ENCODE measurements at places on chromosomes 13 and 19.

DNA sequence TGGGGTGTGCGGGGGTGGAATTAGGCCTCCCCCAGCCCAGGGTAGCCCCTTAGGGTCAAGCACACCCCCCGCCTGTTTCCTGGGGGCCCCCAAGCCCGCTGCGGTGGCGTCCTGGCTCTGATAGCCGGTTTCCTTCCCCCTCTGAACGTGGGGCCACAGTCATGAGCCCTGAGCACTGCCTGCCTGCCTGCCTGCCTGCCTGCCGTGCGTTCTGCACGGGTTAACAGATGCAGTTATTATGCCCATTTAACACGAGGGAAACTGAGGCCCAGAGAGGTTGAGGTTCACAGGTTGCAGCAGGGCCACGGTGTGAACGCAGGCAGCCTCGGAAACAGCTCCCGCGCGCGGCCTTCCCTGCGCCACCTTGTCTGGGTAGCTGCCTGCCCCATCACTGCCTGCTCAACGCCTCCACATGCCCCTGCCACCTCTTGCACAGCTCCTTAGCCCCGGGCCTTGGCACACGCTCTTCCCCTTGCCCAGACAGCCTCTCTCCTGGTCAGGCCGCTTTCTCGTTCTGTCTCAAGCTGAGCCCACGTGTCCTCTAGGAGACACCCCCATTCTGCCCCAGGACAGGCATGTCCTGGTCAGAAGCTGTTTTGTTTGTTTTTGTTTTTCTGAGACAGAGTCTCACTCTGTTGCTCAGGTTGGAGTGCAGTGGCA is 1.2 kb upstream of the GAMT start:
- no peak for DNase-seq

- no peak for DNase-seq
Observed at GRCh38 chr13:111380431-111380830, 60.0 kb downstream of the TEX29 start.

DNA sequence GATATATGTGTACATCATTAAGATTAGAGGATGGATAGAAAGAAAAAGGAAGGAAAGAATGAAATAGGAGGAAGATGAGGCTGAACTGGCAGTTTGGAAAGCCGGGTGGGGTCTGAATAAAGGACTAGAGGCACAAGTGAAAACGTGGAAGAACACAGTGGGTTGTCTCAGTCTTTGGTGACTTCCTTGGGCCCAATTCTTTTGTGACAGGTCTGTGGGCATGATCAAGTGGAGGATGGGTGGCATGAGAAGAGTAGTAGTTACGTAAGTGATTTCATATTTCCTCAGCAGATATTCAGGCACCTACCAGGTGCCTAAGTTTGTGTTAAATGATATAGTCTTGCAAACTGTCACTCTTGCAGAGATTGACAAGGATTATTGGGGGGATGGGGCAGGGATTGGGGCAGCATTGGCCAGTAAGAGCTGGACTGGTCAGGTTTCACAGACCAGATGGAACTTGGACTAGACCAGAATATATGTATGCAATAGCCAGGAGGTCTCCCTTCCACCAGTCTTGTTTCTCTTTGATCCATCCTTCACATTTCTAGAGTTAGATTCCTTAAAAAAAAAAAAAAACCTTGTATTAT is 2.7 kb downstream of the TPP2 start:
- DNase-seq: no peak

DNA sequence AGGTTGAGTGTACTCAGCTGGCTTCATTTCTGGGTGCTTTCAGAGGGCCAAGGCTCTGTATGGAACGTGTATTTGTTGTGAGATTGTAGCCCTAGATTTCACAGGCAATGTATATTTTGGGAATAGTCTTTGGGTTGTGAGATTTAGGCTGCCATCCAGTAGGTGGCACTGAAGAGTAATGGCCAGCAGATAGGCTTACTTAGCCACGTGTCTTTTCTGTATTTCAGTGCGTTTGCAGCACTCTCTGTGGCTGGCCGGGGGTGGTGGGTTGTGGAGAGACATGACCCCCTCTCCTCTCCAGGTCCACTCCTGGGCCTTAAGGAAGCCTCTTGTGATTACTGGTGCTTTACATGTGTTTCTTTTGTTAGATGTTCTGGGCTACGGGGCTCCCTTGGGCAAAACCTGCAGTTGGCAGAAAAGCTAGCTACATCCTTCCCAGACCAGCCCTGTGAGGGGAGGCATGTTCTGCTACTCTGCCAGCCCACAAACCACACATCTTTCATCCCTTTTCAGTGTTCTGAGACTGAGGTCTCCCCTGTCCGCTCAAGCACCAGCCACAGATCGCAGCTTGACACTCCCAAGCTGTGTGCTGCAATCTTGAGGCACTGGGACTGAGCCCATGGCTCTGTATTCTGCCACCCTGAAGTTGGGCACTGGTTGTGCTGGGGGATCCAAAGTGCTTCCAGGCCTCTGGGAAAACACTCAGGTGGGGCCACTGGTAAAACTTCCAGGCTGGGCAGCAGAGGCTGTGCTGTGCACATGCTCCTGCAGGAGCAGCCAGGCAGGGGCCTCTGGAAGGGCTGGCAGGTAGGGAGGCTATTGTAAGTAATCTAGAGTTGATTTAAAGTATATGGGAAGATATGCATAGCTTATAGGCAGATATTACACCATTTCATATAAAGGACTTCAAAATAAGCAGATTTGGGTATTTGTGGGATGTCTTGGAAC is 1096.8 kb upstream of the PCDH20 start:
- DNase-seq: no peak

- DNase-seq: no peak
Observed at GRCh38 chr13:111093136-111093535, 22.0 kb upstream of the ARHGEF7 start.

DNA sequence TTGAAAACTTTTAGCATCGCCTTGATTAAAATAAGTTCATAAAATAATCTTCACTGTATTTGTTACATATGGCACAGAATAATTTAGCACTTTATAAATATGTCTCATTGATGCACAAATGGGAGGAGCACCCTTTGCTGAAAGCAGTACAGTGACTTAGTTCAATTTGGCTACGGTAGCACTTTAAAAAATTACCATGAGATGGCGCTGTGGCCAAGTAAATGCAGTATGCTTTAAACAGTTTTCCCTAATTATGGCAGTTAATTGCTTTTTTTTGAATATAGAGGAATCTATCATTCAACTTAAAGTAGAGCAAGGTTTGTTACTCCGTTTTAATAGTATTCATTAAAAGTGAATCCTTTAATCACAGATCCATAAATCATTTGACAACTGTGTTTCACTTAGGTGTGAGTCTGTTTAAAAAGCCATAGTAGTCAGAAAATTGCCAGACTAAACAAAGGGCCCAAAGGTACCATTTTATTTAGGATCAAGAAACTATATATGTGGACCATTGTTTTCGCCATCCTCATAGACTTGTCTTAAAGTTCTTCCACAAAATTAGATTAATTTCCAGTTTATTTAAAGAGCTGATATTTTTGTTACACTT is 34.7 kb upstream of the ESD start:
- no peak for DNase-seq

DNA sequence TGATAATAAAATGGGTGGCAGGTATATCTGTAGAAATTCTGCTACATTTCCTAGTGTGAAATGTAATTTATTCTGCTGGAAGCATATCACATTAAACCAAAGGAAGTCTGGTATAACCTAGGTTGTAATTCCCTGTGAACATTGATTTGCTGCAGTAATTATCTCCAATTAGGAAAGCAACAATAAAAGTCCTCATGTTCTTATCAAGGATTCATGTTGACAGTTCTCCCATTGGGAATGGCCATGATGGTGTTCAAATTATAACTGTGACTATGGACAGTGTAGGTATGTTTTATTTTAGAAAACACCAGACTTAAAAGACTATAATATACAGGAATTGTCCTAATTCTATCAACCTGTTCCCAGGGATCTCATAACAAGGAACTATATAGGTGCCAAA is 513.5 kb upstream of the MIR17HG start:
- DNase-seq: no peak

DNA sequence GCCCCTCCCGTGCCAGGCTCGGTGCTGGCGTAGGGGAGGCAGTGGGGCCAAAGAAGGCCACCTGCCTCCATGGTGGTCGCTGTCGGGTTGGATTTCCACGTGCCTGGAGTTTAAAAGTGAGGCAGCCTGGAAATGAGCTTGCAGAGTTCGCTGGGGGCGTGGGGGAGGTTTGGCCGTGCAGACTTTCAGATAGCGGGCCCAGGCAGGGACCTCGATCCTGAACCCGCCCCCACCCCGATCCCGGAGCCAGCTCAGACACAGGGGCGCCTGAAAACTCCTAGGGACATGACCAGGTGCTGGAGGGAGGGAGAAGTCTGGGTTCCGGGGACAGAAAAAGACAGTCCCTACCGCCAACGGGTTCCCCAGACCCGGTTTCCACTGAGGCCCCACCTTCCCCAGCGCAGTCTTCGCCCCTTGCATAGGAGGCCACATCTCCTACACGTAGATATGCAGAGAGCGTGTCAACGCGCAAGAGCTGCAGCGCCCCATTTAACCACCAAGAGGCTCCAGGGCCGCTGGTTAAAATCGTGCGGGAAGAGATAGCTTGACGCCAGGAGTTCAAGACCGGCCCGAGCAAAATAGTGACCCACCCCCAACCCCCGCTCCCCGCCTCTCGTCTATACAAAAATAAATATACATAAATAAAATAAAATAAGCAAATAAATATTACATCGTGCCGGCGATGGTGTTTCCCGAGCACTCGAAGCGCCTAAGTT is 8.5 kb downstream of the CCDC8 start:
- DNase-seq: no peak

DNA sequence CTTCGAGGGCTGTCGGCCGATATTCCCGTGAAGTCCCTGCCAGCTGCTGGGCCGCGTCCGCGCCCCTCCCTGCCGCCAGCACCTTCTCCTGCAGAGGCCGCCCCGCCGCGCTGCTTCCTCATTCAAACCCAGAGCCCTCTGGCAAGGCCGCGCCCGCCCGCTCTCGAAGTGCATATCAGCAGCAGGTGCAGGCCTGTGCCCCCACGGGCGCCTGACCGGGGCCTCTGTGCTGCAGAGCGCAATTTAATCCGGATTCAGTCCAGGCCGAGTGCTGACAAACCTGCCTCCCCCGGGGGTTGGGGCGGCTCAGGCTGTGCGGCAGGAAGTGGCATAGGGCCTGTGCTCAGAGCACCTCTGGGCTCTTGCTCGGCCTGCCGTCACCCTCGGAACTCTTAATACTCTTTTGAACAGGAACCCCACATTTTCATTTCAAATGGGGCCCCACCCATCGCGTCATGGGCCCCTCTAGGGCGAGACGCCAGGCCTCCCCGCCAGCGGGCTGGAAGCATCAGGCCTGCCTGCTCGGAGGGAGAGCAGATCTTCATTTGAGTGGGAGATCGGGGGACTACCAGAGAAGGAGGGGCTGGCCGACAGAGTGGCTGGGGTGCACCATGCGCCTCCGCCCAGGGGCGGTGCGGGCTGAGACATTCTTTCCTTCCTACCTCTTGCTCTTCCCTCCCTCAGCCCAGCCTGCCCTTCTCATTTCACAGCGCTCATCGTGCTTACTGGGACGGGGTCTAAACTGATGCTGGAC is 125.7 kb downstream of the TNFRSF19 start:
- peak; percentile 71 for DNase-seq

- no peak for DNase-seq
Observed at GRCh38 chr19:33653684-33654083, 31.9 kb downstream of the CHST8 start.

DNA sequence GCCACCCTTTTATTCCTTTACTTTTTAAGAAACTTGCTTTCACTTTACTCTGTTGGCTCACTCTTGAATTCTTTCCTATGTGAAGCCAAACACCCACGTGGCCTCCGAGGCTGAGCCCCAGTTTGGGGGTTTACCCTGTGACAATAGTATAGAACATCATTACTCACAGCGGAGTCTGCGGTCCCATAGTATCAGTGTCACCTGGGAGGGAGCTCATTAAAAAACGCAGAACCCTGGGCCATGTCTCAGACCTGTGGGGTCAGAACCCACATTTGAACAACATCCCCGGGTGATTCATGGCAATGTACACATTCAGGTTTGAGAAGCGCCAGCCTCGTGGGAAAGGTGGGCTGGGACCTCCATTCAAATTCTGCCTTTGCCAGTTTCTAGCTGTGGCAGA is 36.0 kb upstream of the UBL3 start:
- no peak for DNase-seq

GRCh38 chr19:294341-294945 is 3.2 kb upstream of the PLPP2 start:
- DNase-seq: no peak

DNA sequence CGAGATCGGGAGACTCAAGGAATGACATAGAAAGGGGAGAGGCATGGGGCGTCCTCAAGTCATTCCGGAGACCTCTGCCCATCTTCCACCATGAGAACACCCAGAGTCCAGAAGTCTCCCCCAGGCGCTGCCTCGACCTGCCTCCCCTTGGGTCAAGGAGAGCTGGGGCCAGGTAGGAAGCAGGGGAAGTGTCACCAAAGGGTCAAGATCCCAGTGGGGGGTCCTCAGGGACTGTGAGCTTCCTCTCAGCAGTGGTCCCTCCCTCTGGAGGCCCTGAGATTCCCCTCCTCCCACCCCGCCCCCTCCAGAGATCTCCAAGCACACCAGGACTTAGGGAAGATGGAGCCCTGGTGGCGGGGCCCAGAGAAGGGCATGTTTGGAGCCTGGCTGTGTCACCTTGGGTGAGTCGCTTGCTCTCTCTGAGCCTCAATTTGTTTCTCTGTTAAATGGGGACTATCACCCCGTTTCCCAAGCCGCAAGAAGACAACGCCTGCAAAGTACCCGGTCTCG is 919 bp downstream of the DACT3 start:
- no peak for DNase-seq

DNA sequence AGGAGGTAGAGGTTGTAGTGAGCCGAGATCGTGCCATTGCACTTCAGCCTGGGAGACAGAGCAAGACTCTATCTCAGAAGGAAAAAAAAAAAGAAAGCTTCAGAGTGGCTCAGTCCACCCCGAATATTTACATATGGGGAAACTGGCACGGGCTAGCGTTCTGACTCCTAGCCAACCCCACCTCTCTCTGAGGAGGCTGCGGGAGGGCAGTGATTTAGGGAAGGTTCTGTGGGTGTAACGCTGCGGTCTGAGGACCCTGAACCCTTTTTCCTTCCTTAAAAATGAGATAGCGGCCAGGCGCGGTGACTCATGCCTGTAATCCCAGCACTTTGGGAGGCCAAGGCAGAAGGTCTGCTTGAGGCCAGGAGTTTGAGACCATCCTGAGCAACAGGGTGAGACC is 5.0 kb downstream of the LRRC25 start:
- DNase-seq: no peak

Data from vagina (tissue), 2 donors.